T-helper 1 cell (primary cell): ENCODE measurements at places on chromosomes 2 and 18.

DNA sequence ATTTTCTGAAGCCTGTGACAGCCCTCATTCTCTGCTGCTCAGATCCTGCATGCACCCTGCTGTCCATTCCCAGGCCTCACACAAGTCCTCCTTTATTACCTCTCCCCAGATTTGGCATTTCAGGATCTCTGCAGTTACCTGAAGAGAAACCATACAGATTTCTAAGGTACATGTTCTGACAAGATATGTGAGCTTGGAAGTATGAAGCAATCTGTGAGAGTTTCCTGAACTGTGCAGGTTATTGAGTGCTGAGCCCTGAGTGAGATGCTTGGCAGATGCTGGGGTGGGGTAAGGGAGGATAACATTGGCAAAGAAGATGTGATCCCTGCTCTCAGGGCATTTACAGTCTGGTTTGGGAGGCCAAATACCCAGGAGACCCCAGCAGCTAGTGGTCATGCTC, 122.1 kb upstream of the STPG4 start:
- DNase-seq = no peak

DNA sequence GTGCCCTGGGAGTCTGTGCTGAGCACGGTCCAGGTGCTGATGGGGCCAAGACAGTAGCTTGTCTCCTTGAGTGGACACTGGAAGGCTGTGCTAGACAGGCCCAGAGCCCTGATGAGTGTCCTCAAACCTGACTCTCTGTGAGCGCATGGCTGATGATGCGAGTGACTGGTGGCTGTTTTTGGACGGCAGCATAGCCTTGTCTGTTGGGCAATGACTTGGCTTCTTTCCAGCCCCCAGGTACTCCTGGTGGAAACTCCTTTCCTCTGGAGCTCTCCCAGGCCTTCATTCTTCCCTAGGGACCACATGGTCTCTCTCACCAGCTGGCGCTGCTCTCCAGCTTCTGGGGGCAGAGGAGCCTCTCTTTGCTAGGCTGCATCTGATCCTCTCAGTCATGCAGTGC, 207.6 kb upstream of the SMIM21 start:
- no peak for DNase-seq

DNA sequence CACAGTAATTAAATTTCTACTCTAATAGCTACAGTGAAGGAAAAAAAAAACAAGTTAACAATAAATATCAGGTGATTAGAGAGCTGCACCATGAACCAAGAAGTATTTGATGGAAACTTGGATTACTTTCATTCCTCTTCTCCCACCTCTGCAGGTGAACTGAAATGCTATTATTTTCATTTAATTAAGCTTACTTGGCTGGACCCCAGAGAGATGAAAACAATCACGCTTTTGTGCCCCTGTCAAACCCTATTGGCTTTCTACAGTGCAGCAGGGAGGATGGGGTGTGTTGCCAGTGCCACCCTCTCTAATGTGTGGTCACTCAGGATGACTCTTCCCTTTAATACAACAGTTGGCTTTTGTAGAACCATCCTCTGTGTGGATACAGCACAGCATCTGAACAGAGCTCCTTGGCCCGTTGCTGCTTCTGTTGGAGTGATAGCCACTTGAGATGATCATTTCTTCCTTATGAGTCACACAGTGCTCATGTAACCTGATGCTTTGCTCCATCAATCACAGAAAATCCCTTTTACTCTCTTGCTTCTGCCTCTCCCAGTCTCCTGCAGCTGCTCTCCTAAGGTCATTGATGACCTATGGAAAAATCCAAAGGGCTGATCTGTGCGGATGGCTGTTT, 5.5 kb upstream of the ARL4C start:
- no peak for DNase-seq

DNA sequence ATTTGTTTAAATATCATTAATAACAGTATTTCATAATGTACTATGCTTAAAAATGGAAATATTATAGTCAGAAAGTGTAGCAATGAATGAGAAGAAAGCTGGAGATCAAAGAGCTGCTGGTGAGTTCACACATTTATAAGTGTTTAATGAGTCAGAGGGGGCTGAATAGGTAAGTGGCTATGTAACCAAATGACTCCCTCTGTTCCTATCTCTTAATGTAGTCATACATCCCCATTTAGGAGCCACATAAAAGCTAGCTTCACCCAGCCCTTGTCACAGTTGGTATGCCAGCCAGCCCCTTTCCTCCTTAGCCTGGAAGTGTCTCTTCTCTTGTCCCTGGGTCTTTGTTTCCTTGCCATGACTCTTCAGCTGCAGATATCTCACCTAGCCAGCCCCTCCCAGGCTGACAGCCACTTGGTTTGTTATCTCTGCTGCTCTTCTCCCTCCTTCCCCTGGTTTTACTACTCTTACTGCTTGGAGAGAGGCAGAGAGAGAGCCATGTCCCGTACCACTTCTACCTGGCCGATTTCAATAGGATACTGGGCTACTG, 438.6 kb upstream of the HNMT start:
- no peak for DNase-seq

GRCh38 chr18:61998335-61998734, 105.5 kb upstream of the RNF152 start:
- DNase-seq = no peak

DNA sequence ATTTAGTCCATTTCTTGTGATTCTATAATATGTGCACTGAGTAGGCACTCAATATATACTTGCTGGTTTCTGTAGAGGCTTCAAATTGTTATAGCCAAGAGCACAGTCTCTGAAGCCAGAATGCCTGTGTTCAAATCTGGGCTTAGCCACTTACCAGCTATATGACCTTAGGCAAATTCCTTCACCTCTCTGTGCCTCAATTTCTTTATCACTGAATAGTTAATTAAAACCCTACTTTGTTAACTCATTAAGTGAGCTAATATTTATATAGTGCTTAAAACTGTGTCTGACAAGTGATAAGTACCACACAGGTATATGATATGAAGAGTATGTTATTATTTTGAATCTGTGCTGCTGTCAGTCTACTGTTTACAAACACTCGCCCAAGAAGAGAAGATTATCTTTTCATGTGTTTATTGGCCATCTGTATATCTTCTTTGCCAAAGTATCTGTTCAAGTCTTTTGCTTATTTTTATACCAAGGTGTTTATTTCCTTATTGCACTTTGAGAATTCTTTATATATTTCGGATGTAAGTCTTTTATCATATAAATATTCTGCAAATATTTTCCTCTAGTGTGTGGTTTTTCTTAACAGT, 1.3 kb upstream of the RIT2 start:
- DNase-seq = no peak

GRCh38 chr2:96876269-96877041, 6.6 kb upstream of the SEMA4C start:
- DNase-seq = no peak

- no peak for DNase-seq
These were observed 410.8 kb upstream of the POU3F3 start for GRCh38 chr2:104443145-104443544.

DNA sequence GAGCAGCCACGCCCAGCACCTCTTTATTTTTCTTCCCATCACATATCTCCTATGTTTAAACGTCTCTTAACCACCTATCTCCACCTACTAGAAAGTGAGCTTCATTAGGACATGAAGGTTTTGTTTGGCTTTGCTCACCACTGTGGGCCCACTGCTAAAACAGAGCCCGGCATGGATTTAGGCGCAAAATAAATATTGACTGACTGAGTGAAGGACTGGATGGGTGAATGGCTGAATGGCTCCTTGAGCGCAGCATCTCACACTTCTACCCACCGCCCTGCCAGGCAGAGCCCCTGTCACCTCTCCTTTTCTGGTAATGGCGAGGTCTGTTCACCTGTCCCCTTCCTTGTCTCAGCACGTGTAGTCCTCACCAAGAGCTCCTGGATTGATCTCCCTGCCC, 10.1 kb downstream of the CAPG start:
- no peak for DNase-seq

DNA sequence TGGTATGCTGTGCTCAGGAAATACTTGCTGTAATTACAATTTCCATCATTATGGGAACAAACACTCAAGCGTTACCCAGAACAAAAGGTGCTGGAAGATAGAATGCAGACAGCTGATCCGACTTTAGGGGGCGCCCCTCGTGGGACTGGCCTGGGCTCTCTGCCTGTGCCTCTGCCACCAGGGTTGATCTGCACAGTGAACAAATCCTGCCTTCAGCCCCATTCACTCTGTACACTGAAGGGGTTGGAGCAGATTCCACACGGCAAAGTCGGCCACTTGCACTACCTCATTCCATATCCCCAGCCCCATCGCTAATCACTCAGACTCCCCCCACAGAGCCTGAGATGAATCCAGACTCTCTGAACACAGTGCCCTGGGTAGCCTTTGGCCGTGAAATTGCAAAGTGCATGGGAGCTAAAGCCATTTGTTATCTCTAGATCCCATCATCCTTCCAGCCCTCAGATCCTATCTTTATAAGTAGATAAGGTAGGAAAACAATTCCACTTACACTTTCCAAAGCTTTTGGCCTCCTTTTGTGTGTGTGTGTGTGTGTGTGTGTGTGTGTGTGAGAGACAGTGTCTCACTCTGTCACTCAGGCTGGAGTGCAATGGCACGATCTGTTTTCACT, 69.3 kb downstream of the INPP5D start:
- no peak for DNase-seq

DNA sequence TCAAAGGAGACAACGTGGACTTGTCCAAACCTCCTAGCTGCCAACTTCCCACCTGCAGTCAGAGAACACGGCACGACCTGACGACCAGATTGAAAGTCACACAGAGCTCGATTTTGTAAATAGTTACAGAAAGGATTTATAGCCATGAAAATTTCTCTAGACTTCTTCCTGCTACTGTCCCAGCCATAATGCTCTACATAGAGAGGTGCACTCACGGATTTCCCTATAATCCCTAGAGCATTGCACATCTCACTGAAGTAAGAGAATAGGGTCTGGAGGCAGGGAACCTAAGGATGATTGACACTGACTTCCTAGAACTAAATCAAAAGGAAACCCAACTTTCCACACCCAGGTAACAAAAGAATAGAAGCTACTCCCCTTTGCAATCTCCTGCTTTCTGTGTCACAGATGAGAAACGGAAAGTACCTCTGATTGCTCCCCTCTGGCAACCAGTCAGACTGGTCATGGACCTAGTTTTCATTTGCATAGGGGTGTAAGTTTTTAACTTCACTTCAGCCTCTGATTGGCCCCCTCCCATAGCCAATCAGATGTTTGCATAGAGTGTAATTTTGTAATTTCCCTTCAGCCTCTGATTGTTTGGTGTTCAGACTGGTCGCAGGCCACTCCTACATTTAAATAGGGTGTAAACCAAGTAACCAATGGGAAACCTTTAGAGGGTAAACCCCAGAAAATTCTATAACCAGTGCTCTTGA, 58.6 kb upstream of the FBXO11 start:
- no peak for DNase-seq

DNA sequence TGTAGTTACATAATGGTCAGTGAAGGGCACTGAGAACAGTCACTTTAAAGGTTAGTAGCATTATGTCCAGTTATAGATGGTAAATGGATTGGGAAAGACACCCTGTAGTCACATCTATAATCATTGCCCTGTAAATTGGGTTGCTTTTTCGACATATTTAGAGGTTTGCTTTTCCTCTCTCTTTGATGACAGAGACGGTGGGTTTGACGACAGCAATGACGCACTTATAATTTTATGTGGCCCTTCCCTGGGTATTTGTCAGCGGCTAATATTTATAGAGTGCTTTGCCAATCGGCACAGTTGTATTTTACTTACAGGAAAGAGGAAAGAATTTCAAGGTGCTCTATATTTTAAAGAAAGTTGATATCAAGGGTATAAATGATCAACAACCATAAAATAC, 2.8 kb downstream of the CPS1 start:
- no peak for DNase-seq

DNA sequence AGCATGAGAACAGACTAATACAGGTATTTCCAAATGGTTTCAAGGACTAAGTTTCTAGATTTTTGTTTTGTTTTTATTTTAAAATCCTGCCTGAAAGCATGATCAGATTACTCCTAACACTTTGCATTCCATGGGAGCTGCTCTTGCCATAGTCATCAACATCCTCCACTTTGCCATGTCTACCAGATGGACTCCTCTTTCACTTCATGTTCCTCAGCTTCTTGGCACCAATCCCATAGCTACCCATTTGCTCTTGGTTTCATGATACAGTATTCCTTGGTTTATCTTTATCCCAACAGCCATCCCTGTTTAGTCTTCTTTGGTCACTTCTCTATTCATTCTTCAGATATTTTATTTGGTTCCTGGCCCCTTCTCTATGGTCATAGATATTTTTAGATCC, 154.2 kb upstream of the CCDC195 start:
- no peak for DNase-seq

GRCh38 chr2:196719110-196719872, 79.8 kb downstream of the CCDC150 start:
- no peak for DNase-seq

- peak; percentile 72 for DNase-seq
These were observed 3.2 kb downstream of the SLC39A10 start for GRCh38 chr2:195659982-195660890.

DNA sequence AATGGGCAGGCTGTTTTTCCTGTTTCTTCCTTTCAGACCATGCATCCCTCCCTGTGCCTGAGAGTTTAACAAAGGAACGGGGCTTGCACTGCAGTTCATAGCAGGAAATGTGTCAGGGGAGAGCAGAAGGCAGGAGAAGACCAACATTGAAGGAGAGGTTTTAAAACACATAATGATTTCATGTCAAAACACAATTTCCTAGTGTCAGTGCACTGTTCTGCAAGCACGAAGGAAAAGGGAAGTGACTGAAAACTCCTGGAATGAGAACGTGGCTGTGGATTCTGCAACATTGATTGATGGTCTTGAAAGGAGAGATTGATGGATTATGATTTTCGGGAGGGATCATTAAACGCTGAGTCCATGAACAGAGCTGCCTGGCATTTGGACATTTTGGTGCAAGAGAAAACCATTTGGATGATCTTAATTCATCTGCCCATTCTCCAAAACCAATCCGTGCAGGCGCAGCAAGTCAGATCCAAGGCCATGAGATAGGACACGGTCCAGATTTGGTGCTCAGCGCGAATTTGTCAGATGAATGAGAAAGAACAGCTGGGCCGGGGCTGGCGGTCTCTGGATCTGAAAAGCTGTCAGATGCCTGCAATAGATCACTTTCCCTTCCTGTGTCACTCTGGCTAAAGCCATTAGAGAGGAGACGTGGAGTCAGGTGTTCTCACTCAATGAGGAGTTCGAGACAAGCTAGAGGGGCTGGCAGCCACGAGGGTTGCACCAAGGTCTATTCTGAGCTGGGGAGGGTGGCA, 38.4 kb downstream of the C1QL2 start:
- DNase-seq = no peak

GRCh38 chr2:70509565-70509964, 44.1 kb downstream of the TGFA start:
- DNase-seq = no peak

- DNase-seq = no peak
These were observed 45.6 kb upstream of the NRP2 start for GRCh38 chr2:205636549-205637319.
